ENCODE measurements at places on chromosomes 3 and 15.

GRCh38 chr15:62145015-62145735 is 19.9 kb downstream of the C2CD4B start:
- DNase-seq, result no peak

DNA sequence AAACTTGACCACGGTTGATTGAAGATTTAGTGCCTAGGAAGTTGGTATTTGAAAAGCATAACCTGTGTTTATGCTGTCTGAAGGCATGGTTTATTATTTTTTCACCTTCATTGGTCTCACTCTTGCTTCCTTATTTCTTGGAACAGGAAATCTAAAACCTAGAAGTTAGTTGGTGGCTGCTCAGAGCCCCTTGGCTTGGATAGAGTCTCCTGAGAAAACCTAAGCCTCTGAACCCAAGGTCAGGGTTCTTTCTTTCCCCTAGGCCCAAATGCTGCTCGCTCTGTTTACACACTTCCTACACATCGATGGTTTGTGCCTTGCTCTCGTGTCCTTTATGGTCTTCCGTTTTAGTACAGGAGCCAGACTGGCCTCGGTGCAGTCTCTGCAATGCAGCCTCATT is 82.2 kb downstream of the TRAK1 start:
- no peak for DNase-seq

DNA sequence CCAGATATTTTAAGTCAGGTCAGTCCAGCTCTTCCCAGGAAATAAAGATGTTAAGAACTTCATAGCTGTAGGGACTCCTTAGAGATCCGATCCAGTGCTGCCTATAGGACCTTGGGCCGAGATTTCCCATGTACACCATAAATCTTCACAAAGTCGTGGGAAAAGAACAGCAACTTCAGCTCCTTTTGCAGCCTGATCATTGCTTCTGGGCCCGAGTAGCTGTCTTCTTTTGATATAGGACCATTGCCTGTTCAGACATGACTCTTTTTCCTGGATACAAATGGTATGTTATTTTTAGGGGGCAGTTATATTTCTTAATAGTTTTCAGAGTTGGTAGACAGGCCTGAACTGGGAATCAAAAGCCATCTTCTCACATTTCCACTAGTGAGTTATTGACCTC is 20.5 kb downstream of the IL1RAP start:
- no peak for DNase-seq

GRCh38 chr3:11610044-11610671 is 33.6 kb downstream of the VGLL4 start:
- DNase-seq, result no peak

DNA sequence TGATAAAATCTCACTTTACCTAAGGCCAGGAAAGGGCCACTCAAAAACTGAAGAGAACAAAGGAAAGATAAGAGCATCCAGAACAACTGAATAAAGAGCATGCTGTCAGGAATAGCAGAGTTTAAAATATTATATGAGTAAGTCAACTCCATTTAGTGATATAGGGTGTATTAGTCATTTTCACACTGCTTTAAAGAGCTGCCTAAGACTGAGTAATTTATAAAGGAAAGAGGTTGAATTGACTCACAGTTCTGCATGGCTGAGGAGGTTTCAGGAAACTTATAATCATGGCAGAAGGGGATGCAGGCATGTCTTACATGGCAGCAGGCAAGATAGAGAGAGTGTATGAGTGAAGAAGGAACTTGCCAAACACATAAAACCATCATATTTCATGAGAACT is 778.0 kb upstream of the NECTIN3 start:
- no peak for DNase-seq

GRCh38 chr3:71117572-71118247 is 465.8 kb downstream of the FOXP1 start:
- DNase-seq, result no peak

DNA sequence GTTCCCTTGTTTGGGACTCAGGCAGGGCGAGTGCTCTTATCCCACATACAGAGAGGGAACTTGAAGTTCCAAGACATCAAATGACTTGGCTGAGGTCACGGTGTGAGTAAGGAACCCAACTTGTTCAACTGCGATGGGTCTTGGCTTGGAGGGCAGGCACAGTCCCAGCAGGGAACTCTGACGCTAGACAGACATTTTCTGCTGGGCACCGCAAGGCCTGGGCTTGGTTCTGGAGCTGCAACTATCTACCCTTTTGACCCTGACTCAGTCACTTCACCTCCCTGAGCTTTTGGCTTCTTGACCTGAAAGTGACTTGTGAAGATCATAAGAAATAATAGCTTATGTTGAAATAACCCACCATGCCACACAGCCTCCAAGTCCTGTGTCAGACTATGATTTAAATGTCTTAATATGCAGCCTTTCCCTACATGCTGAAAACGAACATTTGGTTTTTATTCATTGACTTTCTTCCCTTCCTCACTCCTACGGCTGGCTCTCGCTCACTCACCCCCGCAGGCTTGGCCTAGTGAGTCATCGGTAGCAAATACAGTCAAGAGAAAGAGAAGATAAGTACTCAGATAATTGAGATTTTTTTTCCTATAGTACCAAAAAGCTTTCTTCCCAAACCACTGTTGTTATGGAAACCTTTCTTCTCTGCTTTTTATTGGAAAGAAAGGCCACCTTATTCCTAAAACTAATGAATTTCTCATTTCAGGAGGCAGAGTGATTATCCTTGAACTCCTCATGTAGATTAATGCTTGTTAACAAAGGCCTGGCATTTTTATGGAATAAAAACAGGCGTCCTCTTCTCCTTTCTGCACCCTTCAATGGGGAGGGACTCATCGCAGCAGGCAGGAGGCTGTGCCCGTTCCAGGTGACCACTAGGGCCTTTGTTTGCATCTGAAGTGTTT is 178.4 kb downstream of the ATP10A start:
- DNase-seq, result no peak

- DNase-seq, result no peak
Measured at GRCh38 chr15:42131826-42132806, 24.3 kb downstream of the PLA2G4F start.

- no peak for DNase-seq
Measured at GRCh38 chr3:8520816-8521403, 19.3 kb downstream of the LMCD1 start.

DNA sequence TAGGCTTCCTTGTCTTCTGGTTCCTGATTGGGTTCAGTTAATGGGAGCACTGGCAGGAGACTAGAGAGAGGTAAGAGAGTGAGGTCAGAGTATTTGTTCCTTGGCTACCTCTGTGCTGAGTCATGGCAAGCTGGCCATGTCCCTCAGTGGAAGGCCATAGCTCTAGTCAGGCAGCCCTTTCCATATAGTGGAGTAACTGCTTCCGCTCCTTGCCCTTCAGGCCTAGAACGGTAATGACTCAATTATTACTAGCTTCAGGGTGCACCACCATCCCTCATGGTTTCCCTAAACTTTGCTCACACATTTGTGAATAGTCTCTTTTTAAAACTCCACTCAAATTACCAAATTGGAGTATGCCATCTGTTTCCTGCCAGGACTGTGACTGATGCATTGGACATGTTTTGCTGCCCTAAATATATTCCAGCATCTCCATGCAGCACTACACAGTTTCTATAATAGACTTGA is 10.5 kb upstream of the ANO10 start:
- DNase-seq, result no peak

- DNase-seq, result no peak
Measured at GRCh38 chr15:92159906-92160841, 233.5 kb upstream of the ST8SIA2 start.

DNA sequence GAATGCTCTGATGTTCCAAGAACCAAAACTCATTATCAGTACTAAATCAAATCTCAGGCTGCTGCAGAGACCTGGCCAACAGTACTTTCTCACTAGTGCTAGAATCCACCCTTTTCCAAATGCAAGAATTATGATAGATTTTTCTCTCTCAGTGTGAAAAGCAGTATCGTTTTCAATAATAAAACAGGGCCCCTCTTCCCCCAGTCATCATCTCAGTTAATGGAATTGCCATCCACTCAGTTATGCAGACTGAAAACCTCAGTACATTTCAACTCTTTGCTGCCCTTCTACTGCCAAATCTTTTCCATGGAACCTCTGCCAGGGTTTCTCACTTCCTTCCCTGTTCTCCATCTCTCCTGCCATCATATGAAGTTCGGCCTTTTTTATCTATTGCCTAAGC is 72.4 kb upstream of the FGF12 start:
- DNase-seq, result no peak

DNA sequence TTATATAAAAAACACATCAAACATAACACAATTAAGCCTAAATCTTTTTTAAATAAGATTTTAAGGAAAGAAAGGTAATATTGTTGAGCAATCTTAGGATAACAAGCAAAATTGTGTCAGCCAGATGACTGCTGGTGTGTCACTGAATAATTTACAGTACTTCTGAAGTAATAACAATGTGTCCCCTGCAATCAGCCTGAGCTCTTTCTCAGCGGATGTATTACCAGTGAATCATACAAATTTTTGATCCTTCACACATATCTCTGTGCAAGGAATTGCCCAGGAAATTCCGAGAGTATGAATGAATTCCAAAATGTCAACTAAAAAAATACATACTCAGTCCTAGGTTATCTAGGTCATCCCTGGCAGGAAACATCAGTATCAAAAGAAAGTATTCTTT is 76.6 kb upstream of the PTX3 start:
- DNase-seq, result no peak

DNA sequence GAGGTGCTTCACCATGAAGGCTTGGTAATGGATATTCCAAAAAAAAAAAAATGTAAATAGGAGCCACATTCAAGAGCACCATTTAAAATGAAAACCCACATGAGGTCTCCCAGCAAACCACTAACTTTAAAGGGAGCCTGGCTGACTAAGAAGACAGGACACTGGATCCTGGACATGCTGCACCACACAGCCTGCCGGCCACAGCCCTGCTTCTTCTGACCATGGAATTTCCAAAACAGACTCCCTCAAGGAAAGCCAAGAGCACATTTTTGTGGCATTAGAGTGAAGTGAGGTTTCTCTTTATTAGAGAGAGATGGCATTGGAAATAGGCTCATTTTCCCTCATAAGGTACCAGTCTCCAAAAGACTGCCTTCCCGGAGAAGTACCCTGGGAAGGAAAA is 113.9 kb downstream of the RORA start:
- no peak for DNase-seq

- no peak for DNase-seq
Measured at GRCh38 chr3:166169681-166170080, 332.5 kb upstream of the BCHE start.

DNA sequence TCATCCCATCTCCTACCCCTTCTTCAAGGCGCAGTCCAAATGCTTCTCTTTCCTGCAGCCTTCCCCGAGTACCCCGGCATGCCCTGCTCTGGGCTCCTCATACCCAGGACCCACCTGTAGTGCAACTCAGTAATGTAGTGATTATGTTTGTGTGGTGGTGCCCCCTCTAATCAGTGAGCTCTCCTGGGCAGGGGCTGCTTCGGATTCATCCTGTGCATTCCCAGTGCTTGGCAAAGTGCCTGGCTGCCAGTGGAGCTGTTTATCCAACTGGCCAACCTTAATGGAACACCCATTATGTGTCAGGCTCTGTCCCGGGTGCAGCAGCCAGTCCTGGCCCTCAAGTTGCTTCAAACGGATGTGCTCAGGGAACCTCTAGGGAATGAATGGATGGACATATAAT is 174.4 kb upstream of the LINGO1 start:
- no peak for DNase-seq

GRCh38 chr3:186669378-186670084 is 3.7 kb downstream of the HRG start:
- DNase-seq, result no peak

DNA sequence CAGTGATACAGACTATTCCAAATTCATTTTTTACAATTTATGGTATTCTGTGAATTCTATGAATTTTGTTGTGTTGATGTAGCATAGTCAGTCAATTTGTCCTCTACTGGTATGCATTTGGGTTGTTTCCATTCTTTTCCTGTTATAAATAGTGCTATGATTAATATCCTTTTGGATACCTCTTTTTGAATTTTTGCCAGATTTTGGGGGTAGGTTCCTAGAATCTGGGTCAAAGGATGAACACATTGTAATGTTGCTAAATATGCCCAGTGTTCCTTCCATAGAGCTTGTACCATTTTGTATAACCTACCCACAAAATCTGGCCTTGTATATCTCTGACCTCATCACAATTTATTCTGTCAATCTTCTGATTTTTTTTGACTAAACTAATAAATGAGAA is 44.4 kb upstream of the C3orf38 start:
- no peak for DNase-seq
